Fibroblast of skin of left biceps (primary cell): ENCODE measurements at places on chromosomes 3 and 15.

- no peak for DNase-seq
Observed at GRCh38 chr3:154778057-154778456, 302.1 kb upstream of the MME start.

GRCh38 chr15:95958382-95958781 is 372.1 kb upstream of the NR2F2 start:
- no peak for DNase-seq

GRCh38 chr3:184168363-184169120 is 6.1 kb upstream of the AP2M1 start:
- no peak for DNase-seq

- DNase-seq = no peak
Observed at GRCh38 chr3:123284399-123285010, 82.8 kb downstream of the SEC22A start.

GRCh38 chr3:177335728-177336127 is 138.4 kb upstream of the TBL1XR1 start:
- no peak for DNase-seq

GRCh38 chr15:72421484-72421883 is 23.4 kb downstream of the TMEM202 start:
- no peak for DNase-seq

DNA sequence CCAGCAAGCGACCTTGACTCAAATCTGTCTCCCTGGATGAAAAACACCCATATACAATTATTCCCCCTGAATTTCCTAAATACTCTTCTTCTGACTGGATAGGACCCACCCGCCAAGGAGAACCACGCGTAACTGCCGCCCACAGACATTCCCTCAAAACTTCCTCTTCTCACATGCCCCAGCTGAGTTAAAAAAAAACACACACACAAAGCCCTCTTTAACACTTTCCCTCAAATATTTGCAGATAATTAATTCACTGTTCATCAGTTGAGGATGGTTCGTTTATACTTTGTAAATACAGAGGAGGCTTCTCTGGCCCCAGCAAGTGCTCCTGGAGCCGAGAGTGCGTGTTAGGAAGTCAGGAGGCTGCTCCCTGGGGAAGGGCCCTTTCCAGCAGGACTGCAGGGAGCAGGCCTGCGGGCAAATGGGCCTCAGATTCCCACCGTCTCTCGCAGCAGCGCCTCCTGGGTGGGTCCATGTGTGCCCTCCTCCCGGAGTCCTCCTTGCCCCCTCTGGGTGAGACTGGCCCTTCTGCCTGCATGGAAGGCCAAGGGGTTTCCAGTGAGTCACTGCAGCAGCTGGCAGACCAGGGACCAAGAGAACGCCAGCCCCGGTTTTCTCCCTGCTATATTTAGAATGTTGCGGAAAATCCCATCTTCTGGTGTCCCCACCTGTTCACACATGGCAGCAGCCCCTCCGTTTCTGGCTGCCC is 46.8 kb downstream of the MGLL start:
- no peak for DNase-seq

- DNase-seq = no peak
Observed at GRCh38 chr3:49255112-49255511, 21.9 kb downstream of the C3orf62 start.

DNA sequence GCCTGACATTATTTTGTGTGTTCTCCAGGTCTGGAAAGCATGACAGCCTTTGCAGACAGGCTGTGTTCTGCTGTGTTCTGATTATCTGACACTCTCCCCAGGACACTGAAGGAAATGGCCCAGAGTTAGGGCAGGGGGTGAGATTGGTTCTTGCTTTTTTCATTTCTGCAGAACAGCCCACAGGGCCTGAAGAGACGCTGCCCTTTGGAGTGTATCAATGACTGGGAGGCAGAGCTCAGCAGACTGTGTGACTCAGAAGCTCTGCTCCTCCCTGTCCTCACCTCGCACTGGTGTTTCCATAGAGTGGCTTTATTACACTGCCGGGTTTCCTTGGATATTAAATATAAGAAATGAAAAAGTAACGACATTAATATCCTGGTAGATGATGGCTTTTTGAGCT is 523.6 kb downstream of the NTRK3 start:
- no peak for DNase-seq

GRCh38 chr3:8733332-8734094 is at the start of gene CAV3:
Gene CAV3 (plus strand): TSS chr3:8733802. CDS start chr3:8733877, 75 bp downstream.
- DNase-seq = no peak

- no peak for DNase-seq
Observed at GRCh38 chr3:10378246-10378645, 57.3 kb upstream of the SEC13 start.

GRCh38 chr3:72797773-72798543 is 50.3 kb downstream of the SHQ1 start:
- DNase-seq = no peak

- DNase-seq = no peak
Observed at GRCh38 chr3:28328188-28329151, 20.1 kb upstream of the ZCWPW2 start.
